Tibial nerve (tissue), 4 donors: ENCODE measurements at places on chromosomes 7 and 10. TPM values are rescaled to one million over a fixed set of nuclear protein-coding genes. Genes with fewer than 3 reads are reported as not detected.

ECHDC3 gene
- total RNA-seq, result 91.3 TPM

TSPAN15 gene
- 46.9 TPM for total RNA-seq

CFAP70 gene
- total RNA-seq, result 14.9 TPM

KLF14 gene
- 0.42 TPM for total RNA-seq

AKR1C8 gene
- not detected for total RNA-seq

TET1 gene
- 12.9 TPM for total RNA-seq

GIMAP4 gene
- 40.0 TPM for total RNA-seq

NUTM2D gene
- total RNA-seq, result 5.9 TPM

TIMM23B gene
- total RNA-seq, result 28.8 TPM

MBL2 gene
- 0.22 TPM for total RNA-seq

SERPINE1 gene
- total RNA-seq, result 10.5 TPM

USP6NL gene
- 21.8 TPM for total RNA-seq

PON1 gene
- total RNA-seq, result not detected

DNA sequence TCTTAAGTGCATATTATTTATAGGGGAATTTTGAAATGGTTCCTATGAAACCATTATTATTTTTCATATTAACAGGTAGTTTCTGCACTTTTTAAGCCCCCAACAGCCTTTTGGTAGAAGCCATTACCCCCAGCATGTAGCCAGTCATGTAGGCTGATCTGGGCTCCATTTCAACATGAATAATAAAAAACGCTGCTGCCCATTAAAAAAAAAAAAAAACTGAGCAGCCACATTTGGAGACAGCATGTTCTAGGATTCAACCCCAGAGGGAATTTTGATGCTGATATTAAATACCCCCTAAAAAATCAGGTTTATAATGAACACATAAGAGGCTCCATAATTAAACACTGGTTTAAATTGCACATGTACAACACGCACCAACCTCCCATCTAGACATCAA, 181.3 kb downstream of the RTKN2 start:
- H3K4me3 ChIP-seq, result no peak overlapping the region
- peaks cover 24% of the 10 kb centered on the region for H3K4me1 ChIP-seq
- no peak for DNase-seq
- H3K27me3 ChIP-seq, result no peaks in the 10 kb centered on the region
- H3K27ac ChIP-seq, result no peak overlapping the region

GRCh38 chr7:82230811-82231581, 212.6 kb downstream of the CACNA2D1 start:
- no peaks in the 10 kb centered on the region for H3K36me3 ChIP-seq
- H3K27me3 ChIP-seq, result no peaks in the 10 kb centered on the region
- H3K4me3 ChIP-seq, result no peak overlapping the region
- H3K27ac ChIP-seq, result no peak overlapping the region

- H3K4me3 ChIP-seq, result no peak overlapping the region
- no peak for DNase-seq
- H3K27me3 ChIP-seq, result no peaks in the 10 kb centered on the region
- H3K4me1 ChIP-seq, result no peaks in the 10 kb centered on the region
- H3K36me3 ChIP-seq, result peaks cover 5% of the 10 kb centered on the region
- H3K27ac ChIP-seq, result no peak overlapping the region
These were observed 53.6 kb downstream of the ATXN7L1 start for GRCh38 chr7:105822806-105823205.

DNA sequence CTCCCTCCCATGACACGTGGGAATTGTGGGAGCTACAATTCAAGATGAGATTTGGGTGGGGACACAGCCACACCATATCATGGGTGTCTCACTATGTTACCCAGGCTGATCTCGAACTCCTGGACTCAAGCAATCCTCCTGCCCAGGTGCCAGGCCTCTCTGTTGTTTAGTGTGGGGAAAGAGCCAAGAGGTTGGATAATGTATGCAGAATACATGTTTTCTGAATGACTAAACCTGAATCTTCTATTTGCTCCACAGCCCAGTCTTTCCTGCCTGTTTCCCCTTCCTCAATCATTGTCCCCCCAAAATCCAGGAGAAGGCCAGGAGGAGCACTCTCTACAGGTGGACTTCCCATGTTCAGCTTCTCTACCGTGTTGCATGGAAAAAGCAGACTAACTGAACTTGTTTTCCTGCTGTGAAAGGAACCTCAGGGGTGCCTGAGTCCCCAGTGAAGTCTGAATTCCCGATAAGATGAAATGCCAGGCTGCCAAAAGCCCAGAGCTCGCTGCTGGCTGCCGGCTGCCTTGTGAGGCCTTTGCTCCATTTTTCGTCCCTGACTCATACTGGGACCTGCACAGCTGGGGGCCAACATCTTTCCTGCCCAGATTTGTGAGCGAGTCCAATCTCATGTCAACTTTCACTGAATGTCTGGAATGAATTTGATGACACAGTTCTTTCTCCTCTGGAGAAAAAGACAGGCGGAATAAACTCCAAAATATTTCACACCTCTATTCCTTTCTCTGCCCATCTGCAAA, 588.0 kb downstream of the CALN1 start:
- no peak overlapping the region for H3K4me3 ChIP-seq
- no peak for DNase-seq
- H3K4me1 ChIP-seq, result no peaks in the 10 kb centered on the region

DNA sequence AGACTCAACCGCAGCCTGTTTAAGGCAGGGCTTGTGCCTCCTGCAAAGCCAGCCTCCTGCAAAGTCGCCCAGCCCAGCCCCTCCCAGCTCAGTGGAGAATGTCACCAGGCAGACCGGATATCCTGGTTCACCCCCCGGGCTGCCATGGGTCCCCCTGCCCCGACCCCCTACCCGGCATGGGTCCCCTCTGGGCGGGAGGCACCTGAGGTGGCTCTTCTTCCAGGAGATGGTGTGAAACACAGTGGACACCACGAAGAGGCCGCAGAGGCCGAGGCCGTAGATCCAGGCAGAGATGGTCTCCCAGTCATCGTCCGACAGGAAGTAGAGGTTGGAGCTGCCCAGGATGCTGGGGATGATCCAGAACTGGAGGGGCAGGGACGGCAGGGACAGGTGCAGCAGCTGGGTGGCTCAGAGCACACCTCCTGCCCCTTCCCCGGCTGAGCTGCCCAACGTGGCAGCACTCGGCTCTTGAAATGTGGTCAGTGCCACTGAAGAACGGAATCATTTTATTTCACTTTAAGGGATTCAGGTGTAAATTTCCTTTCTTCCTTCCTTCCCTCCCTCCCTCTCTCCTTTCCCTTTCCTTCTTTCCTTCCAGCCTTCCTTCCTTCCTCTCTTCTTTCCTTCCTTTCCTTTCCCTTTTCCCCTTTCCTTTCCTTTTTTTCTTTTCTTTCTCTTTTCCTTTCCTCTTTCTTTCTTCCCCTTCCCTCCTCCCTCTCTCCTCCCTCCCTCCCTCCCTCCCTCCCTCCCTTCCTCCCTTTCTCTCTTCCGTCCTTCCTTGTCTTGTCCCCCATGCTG, 36.7 kb upstream of the RADIL start:
- H3K36me3 ChIP-seq, result no peaks in the 10 kb centered on the region
- H3K27me3 ChIP-seq, result no peaks in the 10 kb centered on the region
- no peak overlapping the region for H3K4me3 ChIP-seq
- no peak overlapping the region for H3K27ac ChIP-seq
- no peak for DNase-seq

- no peak overlapping the region for H3K4me3 ChIP-seq
- no peaks in the 10 kb centered on the region for H3K4me1 ChIP-seq
- H3K36me3 ChIP-seq, result no peaks in the 10 kb centered on the region
- H3K27me3 ChIP-seq, result no peaks in the 10 kb centered on the region
- no peak overlapping the region for H3K27ac ChIP-seq
These were observed 61.7 kb downstream of the PROSER2 start for GRCh38 chr10:11884706-11885423.

- H3K4me3 ChIP-seq, result no peak overlapping the region
- no peaks in the 10 kb centered on the region for H3K36me3 ChIP-seq
- H3K27me3 ChIP-seq, result no peaks in the 10 kb centered on the region
- H3K27ac ChIP-seq, result no peak overlapping the region
- no peak for DNase-seq
These were observed 4.1 kb upstream of the TMEM243 start for GRCh38 chr7:87223666-87224065.

DNA sequence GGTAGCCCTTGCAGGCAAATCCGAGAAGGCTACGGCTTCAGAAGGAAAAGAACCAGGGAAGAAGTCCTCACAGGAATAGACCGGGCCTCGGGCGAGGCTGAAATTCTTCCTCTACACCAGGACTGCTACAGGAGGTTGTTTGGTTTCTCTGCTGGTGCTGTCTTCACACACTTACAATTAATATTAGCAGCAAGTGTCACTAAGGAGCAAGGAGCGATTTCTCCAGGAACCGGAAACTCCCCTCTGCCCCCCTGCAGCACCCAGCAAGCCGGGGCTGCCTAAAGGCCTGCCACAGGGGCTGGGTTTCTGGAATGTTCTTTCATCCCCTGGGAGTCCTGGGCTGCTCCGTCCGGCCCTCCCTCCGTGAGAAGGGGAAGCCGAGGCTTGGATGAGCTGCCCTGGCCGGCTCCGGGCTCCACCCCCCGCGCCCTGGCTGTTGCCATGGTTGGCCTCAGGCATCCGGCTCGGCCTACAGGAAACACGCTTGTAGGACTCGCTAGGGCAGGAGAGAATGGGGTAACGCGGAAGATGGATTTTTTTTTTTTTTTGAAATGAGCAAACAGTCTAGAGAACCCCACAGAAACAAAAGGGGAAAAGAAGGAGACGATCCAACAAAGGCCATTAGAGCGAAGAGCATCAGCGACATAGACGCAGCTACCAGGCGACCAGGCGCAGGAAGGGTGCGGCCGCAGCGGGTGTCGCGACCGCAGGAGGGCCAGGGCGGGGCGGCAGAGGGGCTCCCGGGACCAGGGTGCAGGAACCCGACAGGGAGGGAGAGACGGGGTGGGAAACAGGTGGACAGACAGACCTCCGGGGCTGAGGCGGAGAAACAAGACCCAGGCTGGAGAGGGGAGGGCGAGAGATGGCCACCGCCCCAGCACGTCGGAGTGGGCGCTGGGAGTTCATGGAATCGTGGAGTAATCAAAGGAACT, 33.0 kb downstream of the EN2 start:
- H3K27ac ChIP-seq, result peak overlapping the region; percentile 17
- H3K27me3 ChIP-seq, result peaks cover 33% of the 10 kb centered on the region
- no peaks in the 10 kb centered on the region for H3K4me1 ChIP-seq
- no peaks in the 10 kb centered on the region for H3K36me3 ChIP-seq
- peak; percentile 9 for DNase-seq

- no peak overlapping the region for H3K27ac ChIP-seq
- no peaks in the 10 kb centered on the region for H3K4me1 ChIP-seq
- no peak for DNase-seq
- H3K4me3 ChIP-seq, result no peak overlapping the region
These were observed 173.9 kb upstream of the NPY start for GRCh38 chr7:24110056-24110455.

GRCh38 chr7:96657347-96658021, 52.2 kb downstream of the SEM1 start:
- no peak for DNase-seq
- no peak overlapping the region for H3K4me3 ChIP-seq
- H3K27ac ChIP-seq, result no peak overlapping the region
- H3K4me1 ChIP-seq, result no peaks in the 10 kb centered on the region
- H3K36me3 ChIP-seq, result no peaks in the 10 kb centered on the region

- H3K27me3 ChIP-seq, result no peaks in the 10 kb centered on the region
- H3K27ac ChIP-seq, result peak overlapping the region; percentile 49
These were observed 12.1 kb downstream of the KBTBD2 start for GRCh38 chr7:32879460-32879859.

- H3K27me3 ChIP-seq, result no peaks in the 10 kb centered on the region
- no peaks in the 10 kb centered on the region for H3K4me1 ChIP-seq
- DNase-seq, result no peak
- H3K4me3 ChIP-seq, result no peak overlapping the region
- H3K36me3 ChIP-seq, result peaks cover 6% of the 10 kb centered on the region
These were observed 149.2 kb downstream of the CACNA2D1 start for GRCh38 chr7:82294382-82294784.

DNA sequence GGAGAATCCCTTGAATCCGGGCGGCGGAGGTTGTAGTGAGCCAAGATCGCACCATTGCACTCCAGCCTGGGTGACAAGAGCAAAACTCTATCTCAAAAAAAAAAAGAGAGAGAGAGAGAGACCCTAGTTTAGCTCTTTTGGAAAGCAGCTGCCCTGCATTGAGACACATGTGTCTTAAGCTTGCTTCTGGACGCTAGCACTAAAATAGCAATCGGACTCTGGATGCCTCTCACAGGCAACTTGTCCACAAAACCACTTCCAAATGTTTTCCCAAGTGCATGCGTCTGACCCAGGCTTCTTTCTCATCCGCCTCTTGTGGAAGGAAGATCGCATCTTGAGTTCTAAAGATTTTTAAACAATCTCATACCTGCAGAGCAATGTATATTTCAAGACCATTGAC, 182.7 kb downstream of the CUX1 start:
- H3K4me1 ChIP-seq, result peaks cover 11% of the 10 kb centered on the region
- no peak for DNase-seq
- H3K4me3 ChIP-seq, result no peak overlapping the region
- no peak overlapping the region for H3K27ac ChIP-seq
- no peaks in the 10 kb centered on the region for H3K27me3 ChIP-seq

DNA sequence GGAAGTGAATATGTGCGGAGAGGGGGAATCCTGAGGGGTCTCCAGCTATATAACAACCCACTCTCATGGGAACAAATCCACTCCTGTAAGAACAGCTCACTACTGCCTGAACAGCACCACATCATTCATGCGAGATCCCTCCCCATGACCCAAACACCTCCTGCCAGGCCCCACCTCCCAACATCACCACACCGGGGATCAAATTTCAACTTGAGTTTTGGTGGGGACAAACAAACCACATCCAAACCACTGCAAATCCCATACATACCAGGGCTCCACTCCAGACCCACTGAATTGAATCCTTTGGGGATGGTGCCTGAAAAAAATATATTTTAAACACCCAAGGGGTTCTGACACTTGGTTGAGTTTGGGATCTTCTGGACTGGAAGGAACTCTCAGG, 181.5 kb upstream of the PLXNA4 start:
- no peak for DNase-seq
- no peaks in the 10 kb centered on the region for H3K4me1 ChIP-seq
- no peaks in the 10 kb centered on the region for H3K27me3 ChIP-seq
- H3K36me3 ChIP-seq, result no peaks in the 10 kb centered on the region

DNA sequence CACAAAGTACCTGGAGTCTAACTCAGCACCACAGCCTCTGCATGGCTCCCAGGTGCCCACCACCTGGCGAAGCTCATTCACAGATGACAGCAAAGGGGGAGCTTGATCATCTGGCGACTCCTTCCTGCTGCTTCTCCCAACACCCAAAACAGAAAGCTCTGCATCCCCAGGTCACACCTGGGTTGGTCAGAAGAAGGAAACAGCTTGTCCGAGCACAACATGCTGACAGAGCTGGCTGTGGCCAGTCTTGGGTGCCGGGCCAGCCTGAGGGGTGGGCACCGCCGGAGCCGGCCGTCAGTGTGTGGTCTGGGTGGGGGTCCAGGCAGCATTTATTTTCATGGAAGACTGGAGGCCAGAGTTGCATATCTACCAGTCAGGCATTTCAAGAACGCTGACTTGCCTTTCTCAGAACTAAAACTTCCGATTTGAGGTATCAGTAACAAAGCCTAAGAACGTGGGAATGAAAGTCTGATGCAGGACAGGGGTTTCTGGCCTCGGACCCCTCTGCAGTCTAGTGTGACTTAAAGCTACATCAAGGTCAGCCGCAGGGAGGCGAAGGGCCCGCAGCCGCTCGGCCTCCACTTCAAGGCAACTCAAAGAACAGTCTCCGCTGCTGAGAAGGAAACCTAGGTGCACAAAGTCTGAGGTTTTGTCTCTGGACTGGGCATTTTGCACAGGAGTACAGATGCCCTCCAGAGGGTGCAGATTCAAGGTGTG, 109.6 kb downstream of the CYTH3 start:
- no peak overlapping the region for H3K27ac ChIP-seq
- H3K27me3 ChIP-seq, result no peaks in the 10 kb centered on the region
- H3K36me3 ChIP-seq, result peaks cover 82% of the 10 kb centered on the region
- peaks cover 3% of the 10 kb centered on the region for H3K4me1 ChIP-seq
- no peak overlapping the region for H3K4me3 ChIP-seq

- no peaks in the 10 kb centered on the region for H3K27me3 ChIP-seq
- no peak overlapping the region for H3K4me3 ChIP-seq
- no peaks in the 10 kb centered on the region for H3K36me3 ChIP-seq
- H3K27ac ChIP-seq, result no peak overlapping the region
- peaks cover 6% of the 10 kb centered on the region for H3K4me1 ChIP-seq
These were observed 55.7 kb downstream of the INSIG1 start for GRCh38 chr7:155353256-155353897.
